Fibroblast of gingiva (primary cell): ENCODE measurements at places on chromosomes 6 and 20.

DNA sequence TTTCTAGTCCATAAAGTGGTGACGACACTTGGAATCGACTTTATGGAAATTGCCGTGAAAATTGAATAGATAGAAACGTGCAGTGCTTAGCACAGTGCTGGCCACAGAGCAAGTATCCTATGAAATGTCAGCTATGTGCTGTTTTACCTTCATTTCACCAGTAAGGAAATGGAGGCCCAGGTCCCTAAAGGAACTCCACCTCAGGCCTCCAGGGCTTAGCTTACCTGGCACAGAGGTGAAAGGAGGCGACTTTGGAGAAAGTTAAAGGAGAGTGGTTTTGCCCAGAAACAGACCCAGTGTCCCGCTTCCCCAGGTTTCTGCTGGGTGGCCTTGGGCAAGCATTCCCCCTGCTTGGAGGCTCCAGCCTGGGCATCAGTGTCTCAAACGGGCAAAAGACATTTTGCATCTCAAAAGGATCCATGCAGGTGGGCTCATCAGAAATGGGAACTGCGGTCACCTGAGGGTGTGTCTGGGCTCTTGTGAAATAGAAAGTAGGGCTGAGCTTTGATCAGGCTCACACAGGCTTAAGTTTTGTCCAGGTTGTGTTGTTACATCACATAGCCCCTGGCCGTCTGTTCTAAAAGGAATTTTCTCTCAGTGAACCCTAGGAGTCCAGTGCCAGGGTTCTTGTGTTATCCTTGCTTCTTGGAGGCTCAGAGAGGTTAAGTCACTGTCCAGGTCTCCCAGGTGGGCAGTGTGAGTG lies 6.8 kb upstream of the TULP1 start:
- no peak for DNase-seq

GRCh38 chr6:42454428-42454791 lies 2.7 kb upstream of the TRERF1 start:
- no peak for DNase-seq

GRCh38 chr6:142118328-142118727 lies 14.4 kb upstream of the GJE1 start:
- no peak for DNase-seq

DNA sequence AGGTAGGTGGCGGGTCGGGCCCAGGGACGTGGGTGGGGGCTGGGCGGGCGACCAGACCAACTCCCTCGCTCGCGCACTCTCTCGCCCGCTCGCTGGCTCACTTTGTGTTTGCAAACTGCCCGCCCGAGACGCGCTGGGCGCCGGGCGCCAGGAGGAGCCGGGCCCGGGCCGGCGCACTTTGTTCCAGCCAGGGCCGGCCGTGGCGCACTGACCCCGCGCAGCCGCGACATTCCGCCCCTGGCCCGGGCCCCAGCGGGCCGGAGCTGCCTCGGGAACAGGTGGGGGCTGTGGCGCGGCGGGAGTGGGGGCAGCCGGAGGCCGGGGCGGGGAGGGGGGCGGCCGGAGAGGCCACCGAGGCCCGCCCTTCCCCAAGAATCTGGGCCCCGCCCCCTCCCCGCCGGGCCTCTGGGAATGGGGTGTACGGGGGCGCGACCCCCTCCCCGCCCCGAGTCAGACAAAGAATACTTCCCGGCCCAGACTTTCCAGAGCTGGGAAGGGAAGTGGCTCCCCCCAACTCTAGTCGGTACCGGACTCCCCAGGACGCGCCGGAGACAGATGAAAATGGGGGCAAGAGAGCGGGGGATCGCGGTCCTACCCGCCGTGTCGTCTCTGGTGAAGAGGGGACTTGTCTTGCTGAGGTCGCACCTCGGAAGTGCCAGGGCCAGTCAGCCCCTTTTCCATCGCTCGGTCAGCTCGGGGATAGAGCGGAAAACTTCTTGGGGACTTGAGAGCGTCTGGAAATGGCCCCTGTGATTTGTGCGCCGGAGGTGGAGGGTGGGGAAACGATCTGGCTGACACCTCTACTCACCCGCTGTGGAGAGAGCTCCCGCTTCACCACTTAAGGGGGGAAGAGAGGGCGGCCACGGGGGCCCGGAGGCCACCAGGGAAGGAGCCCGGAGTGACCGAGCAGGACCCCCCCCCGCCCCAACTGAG lies 951 bp downstream of the FOXP4 start:
- DNase-seq = peak; percentile 19

DNA sequence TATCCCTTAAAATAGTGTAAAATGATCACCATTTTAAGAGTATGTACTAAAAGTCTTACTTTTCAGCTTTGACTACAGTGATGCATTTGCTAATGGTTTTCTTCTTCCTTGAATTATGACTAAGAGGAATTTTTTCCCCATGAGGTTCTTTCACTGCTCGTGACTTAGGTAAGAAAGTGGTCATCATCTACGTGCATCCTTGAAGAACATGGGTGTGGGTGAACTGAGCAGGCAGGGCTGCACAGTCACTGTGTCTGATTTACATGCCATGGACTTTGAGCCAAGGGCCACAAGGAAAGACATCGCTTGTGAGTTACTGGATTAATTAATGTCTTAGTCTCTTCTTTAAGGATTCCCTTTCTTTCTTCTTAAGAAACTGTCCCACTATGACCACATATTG lies 33.3 kb downstream of the NQO2 start:
- DNase-seq = no peak

- no peak for DNase-seq
Observed at GRCh38 chr6:146301764-146302163, 241.9 kb upstream of the RAB32 start.

DNA sequence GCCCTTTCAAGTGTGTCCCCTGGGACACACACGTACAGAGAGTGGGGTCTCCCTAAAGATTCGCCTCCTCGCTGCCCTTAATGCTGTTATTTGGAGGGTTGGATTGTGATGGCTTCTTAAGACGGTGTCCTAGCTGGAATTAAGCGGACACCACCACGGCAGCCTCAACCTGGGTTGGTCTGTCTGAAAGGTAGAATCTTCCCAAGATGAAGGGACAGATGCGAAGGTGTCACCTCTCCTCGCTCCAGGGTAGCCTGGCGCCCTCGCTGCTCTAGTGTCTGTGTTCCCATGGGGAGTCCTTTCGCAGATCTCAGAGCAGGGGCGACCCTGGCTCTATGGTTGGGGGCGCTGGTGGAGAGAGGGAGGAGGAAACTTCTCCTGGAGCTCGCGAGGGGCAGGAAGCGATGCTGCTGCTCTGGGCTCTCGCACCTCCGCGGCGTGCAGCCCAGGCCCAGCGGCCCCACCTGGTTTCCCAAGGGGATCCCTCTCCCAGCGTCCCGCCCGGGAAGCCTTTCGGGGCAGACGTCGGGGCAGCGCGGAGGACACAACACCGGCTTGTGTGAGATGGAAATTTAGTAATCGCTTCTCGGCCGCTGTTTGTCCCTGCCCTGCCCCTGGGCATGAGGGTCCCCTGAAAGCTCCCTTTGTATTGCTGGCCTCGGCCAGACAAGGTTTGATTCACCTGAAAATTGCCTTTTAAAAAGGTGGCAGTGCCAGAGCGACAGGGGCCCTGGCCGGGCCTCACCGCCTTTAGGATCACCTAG lies 1.7 kb downstream of the RSPO3 start:
- DNase-seq = no peak

GRCh38 chr6:102485480-102485879 lies 1092.0 kb downstream of the GRIK2 start:
- DNase-seq = no peak

DNA sequence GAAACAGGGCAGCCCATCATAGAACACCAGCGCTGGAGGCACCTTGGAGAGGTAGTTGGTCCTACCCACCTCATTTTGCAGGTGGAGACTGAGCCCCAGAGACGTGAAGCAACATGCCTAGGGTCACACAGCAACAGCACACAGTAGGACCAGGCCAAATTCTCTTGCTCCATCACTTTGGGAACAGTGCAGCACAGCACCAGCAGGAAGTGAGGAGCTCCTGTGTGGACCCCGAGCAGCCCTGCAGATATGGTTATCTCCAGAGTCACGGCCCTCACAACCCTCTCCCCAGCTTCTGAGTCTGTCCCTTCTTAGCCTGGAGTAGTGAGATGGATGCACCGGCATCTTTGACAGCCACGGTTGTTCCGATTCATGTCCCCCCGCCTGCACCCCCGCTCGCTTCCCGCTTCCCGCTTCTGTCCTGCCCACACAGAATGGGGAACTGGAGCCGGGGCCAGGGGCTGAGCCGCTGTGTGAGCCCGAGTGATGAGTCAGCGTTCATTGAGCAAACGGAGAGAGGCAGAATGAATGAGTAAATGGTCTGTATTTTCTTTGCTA lies 72.6 kb upstream of the DUSP22 start:
- peak; percentile 9 for DNase-seq

DNA sequence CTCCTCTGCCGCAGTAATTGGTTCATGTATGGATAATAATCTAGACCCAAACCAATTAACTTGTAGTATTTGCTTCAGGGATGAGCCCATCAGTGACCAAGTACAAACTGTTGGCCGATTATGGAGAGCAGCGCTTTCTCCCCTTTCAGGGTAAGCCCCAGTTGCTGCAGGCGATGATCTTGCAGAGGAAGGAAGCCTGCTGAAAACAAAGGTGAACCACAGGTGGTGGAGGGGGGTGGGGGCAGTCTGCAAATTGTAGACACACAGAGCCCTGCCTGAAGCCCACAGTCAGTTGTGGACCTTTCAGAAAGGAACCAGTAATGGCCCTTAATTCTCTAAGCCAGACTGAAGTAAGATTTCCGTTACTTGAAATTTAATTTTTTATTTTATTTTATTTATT lies 167.9 kb upstream of the JARID2 start:
- DNase-seq = no peak

DNA sequence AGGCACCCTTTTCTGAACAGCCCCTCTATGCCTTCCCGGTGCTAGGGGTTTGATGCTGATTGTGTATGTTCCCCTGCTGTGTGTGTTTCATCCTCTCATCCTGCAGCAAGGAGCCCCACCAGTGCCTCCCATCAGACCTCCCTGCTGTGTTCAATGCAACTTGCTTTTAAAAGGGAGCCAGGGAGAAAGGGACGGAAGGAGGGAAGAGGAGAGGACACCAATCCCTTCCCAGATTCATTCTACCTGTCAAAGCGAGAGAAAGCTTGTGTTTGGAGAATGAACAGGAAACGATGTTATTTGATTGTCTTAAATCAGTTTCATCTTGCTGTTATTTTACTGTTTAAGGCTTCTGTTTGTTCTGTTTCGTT lies 259.2 kb downstream of the ADGB start:
- no peak for DNase-seq

GRCh38 chr6:119856136-119856535 lies 506.6 kb upstream of the MAN1A1 start:
- DNase-seq = no peak

DNA sequence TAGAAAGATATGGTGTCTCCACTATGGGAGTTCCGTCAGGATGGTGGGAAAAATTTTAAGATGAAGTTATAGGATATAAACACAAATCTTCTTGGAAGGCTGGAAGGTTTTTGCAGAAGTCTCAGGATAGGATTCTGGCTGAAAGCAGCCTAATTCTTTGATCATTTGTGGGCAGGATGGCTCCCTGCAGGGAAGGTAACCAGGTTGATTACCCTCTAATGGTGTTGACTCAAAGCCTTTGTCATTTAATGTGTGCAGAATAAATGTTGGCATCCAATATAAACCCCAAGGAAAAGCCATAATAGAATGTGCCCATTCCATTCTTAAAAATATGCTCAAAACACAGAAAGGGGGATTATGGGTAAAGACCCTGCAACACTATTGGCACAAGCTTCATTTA lies 204.3 kb downstream of the EPM2A start:
- no peak for DNase-seq

DNA sequence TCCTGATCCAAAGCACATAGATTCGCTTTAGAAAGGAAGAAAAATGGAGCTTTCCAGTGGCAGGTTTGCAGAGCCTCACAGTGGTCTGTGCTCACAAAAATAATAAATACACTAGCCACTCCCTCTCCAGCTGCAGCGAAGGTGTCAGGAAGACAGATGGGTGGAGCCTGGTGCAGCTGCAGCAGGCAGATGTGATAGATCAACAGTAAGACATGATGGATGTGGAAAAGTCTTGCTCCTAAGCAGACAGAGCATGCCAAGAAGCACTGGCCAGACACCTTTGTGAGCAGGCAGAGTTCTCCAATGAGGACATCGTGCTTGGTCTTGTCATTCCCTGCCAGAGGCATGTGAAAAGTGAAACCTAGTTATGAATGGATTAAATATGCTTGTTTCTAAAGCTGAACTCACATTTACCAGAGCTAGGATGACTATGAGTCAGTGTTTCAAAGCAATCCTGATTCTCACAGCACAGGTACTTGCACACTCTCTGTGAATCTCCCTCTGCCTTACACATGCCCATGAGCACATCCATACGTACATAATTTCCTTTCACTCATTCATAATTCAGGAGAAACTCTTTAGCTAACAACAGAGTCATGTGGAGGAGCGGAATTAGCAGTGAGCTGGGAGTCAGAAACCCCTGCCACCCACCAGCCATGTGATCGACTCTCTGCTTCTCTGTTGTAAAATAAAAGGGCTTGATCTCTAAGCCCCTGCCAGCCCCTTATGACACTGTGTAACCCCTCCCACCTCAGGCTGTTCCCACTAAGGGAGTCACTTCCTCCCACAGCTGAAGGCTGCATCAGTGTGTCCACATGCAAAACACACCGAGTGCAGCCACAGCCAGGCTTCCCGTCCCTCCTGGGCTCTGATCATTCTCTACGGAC lies 111.2 kb downstream of the SCML4 start:
- DNase-seq = no peak

GRCh38 chr6:133062077-133062476 lies 179.1 kb upstream of the EYA4 start:
- DNase-seq = peak; percentile 90

DNA sequence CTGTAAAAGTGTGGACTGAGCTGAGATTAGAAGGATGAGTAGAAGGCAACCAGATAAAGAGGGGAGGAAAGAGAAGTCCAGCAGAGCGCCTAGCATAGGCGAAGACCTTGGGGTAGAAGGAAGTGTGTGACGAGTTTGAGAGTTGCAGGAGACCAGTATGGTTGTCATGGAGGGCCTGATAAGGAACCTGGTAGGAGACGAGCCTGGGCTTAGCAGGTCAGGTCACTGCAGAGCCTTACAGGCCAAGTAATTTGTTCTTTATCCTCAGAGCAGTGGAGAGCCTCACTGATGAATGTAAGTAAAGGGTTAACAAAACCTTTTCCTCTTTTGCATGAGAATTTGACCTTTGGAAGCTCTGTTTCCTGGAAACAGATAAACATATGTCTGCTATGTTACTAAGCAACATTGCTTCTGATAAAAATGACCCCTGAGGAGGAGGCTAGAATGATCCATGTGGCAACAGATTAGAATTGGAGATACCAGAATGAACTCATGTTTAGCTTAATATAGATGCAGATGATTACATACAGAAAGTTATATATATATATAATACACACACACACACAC lies 2.9 kb upstream of the TMEM74B start:
- DNase-seq = no peak

DNA sequence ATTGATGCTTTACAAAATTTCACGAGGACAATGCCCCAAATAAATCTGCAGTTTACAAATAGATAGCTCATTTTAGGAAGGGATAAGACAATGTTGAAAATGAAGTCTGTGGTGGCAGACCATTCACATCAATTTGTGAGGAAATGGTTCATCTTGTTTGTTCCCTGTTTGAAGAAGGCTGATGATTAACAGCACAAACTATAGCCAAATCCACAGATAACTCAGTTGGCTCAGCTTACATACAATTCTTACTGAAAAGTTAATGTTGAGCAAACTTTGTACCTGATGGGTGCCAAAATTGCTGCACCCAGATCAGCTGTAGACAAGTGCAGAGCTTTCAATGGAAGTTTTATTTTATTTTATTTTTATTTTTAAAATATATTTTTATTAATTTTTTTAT lies 763.9 kb downstream of the DOK5 start:
- no peak for DNase-seq

- peak; percentile 57 for DNase-seq
Observed at GRCh38 chr20:3678856-3679720, 2.7 kb downstream of the ADAM33 start.

- DNase-seq = no peak
Observed at GRCh38 chr20:38129248-38129865, 35.7 kb downstream of the TGM2 start.
